ENCODE measurements at places on chromosomes 5 and 9. TPM values are rescaled to one million over a fixed set of nuclear protein-coding genes. Genes with fewer than 3 reads are reported as not detected.

DNA sequence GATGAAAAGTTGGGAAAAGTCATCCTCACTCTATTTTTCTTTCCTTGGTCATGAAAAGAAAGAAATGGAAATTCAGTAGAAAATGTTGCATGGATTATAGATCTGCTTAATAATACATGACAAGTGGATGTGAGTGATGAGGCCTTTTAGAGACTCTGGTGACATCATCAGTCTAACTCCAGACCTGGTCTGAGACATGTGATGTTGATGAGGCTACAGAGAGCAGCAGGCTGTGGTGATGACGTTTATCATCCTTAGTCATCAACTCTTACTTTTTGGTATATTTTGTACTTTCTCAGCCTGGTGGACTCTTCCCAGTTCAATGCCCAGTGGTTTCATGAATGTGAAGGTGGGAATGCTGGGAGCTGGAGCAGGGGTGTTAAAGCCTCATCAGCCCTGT is 116.4 kb downstream of the TTLL11 start:
- DNase-seq = no peak

DNA sequence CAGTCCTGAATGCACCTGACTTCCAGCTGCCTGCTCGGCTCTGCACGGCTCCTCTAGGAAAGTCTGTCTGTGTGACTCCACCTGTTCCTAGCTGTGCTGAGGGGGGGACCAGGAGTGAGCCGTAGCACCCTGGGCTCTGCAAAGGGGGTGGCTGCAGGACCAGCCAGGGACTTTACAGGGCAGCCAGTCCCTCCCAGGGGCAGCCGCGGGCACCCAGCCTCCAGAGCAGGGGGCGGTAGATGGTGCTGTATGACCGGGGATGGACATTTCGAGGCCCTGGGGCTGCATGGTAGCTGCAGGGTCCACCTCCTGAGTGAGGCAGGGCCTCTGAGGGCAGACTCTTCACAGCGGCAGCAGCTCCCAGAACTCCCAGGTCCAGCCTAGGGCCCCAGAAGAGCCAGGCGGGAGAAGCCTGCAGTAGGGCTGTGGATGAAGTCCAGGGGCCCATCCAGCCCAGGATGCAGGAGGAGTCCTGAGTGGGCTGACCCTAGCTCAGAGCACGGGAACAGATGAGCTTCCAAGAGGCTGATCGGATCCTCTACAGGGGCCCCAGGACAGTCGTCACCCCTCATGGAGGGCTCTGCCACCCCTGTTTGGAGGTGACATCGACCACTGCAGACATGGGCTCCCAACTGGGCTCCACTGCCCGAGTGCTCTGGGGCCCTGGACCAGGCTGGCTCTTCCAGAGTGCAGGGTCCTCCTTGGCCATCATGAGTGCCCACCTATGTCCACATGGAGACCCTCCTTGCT is 105.4 kb downstream of the ZNF354C start:
- DNase-seq = no peak

DNA sequence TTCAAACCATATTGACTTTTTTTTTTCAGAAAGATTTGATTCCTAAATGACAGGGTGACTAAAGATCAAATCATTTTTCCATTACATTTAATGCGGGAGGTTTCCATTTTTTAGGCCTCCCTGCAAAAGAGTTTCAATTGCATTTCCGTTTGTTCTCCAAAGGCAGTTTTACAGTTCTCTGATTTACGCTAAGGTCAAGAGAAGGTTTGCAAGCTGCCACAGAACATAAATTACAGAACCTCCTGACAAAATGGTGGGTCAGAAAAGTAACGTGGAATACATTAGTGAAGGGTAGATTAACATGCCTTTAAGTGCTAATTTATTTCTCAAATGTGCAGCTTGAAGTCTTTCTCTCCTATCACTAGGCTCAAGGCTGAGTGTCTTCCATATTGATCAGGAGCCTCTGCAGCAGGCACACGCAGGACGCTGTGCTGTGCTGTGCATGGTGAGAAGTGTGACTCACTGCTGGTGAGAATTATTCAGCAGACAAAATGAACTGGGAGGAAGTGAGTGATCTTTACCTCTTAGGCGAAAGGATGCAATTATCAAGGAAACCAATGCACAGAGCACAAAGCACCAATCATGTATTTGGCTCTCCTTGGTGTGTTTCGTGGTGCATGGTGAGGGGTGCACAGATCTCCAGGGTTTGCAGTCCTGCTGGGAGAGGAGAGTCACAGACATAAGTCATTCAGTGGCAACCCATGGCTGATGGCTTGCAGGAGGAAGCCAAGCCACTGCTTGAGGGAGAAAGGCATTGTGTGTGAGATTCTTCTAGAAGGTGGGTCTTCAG is 136.3 kb downstream of the TENT4A start:
- DNase-seq = no peak

GRCh38 chr5:74625742-74626241 is 14.7 kb downstream of the ENC1 start:
- no peak for DNase-seq

DNA sequence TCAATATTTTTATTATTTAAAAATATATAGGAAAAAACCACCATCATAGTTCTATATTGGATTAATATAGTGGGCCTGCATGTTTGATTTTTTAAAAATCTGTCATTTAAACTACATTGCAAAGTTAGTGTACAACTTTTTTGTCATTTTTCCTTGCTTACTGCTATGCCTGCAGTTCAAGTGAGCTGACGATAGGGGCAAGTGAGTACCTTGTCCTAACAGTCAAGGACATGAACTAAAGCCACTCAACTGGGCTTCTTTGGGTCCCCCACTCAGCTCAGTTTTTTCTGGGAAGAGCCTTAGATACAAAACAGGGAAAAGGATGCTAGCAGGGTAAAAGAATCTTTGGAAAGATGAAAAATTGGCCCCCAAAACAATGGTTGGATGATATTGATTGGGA is 269.9 kb downstream of the MAN2A1 start:
- DNase-seq = no peak

DNA sequence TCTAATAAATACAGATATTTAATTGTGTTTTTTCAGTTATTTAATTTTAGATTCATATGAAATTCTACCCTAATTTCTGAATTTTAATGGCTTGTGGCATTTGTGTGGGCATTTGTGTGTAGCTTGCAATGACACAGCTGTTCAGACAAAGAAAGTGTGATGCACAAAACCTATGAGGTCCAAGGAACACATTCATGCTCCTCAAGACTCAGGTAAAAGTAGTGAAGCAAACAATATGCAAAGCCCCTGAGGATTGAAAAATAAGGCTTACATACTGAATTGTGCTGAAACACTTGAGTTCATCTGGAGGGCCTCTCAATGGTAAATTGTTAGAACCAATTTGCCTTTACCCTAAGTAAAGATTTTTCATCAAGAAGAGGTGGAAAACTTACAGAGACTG is 28.1 kb downstream of the IL7R start:
- DNase-seq = no peak

DNA sequence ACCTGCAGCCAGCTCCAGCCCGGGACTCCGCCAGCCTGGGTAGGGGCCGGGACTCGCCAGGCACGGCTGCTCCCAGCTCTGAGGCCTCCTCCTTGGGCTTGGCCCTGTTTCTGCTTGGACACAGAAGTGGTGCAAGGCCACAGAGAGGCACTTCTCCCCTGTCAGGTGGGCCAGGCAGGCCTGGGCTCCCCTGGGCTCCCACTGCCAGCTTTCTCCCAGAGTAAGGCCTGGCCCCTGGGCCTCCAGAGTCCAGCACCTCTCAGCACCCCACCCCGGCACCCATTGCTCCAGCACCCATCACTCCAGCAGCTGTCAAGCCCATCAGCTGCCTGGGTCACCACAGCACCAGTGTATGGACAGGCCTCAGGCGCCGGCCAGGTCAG is 71.1 kb upstream of the LRRTM2 start:
- DNase-seq = no peak

- DNase-seq = no peak
Observed at GRCh38 chr5:165906871-165907270, 2384.6 kb upstream of the WWC1 start.

- no peak for DNase-seq
Observed at GRCh38 chr5:150419630-150420270, 7.0 kb upstream of the CD74 start.

DNA sequence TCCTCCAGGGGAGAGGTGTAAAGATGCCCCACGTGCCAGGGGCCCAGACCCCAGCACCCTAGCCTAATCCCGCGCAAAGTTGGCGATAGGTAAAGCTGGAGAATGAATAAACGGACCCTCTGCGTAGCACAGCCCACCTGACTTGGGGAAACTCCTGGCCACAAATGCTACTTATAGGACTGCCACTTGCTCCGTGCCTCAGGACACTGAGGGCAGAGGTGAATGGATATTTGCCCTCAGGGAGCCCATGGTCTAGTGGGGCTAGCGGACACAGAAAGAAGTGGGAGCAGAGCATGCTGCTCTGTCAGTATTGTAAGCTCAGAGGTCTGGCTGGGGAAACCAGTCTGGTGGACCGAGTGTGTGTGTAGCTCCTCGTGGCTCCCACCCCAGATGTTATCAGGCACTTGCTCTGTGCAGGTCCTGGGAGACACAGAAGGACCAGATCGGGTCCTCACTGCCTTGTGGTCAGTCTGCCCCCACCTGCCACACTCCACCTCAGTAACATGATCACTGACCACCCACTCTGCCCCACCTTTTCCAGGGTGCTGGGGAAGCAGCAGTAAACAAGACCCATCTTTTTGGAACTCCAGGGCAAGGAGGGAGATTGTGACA is 841 bp downstream of the GRK6 start:
- DNase-seq = no peak

GRCh38 chr9:96502539-96503373 is 52.8 kb downstream of the HABP4 start:
- no peak for DNase-seq

GRCh38 chr9:84779883-84780282 is 110.4 kb downstream of the NTRK2 start:
- DNase-seq = no peak

GRCh38 chr5:76379316-76379715 is 23.8 kb upstream of the IQGAP2 start:
- no peak for DNase-seq

GRCh38 chr9:69861011-69861410 is 40.4 kb downstream of the CFAP95 start:
- DNase-seq = no peak

DNA sequence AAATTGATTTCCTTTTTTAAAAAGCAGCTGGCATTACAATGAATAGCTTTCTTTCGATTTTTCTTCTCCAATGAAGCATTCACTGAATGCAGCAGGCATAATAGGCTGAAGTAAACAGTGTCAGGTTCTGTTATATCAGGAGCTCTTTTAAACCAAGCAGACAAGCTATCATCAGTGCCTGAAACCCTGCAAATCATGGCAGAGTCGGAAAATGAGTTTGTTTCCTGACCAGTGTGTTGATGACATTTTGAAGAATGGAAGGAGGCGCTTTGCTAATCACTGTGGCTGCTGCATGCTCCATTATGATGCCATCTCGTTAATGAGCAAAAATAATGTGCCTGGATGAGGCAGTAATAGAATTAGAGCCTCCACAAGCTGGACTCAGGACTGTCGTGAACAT is 284.5 kb downstream of the ZNF608 start:
- no peak for DNase-seq

DNA sequence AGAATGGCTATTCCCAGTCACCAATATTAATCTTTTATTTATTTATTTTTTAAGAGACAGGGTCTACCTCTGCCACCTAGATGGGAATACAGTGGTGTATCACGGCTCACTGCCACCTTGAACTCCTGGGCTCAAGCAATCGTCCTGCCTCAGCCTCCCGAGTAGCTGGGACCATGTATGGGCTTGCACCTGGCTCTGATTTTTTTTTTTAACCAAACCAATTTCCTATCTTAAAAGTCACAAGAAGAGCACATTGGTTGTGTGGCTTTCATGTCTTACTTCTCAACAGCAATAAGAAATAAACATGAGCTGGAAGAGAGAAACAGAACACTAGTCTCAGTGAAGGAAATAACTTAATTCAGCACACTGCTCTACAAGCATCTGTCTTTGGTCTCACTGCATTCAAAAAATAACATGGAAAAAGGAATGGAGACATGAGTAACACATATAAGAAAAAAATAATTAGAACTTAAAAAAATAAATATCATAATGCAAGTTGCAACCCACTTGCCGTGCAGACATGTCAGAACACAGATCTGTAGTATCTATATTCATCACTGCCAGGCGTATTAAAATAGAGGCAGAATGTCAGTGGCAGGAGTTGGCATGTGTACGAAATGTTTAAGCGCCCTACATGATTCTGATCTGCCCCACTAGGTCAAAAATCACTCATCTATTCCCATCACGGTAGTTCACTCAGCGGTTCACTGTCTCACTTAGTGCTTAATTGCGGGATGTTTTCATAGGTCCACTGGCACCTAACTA is 66.4 kb downstream of the EFNA5 start:
- no peak for DNase-seq

GRCh38 chr5:101687349-101687985 is 608.6 kb downstream of the SLCO4C1 start:
- DNase-seq = no peak

- DNase-seq = no peak
Observed at GRCh38 chr9:137310189-137311052, 8.3 kb upstream of the NRARP start.

Gene ZNF883
- 0.90 TPM for polyA plus RNA-seq

Gene CDC25C
- 4.7 TPM for polyA plus RNA-seq

Gene SLIT3
- polyA plus RNA-seq = 10.1 TPM

Gene ACOT12
- polyA plus RNA-seq = not detected

Gene FGF10
- not detected for polyA plus RNA-seq

Gene CLIC3
- polyA plus RNA-seq = 9.4 TPM

Gene ADAMTS2
- not detected for polyA plus RNA-seq

Gene SLC23A1
- not detected for polyA plus RNA-seq

Gene IL4
- polyA plus RNA-seq = not detected

Gene GPX3
- polyA plus RNA-seq = 139 TPM

Gene NRARP
- polyA plus RNA-seq = 0.43 TPM

Gene LOX
- 0.13 TPM for polyA plus RNA-seq

Gene NEURL1B
- polyA plus RNA-seq = 0.43 TPM

Data from keratinocyte (primary cell).